ENCODE measurements at places on chromosomes 1 and 21. TPM values are rescaled to one million over a fixed set of nuclear protein-coding genes. Genes with fewer than 3 reads are reported as not detected.

The LRRC39 gene
- total RNA-seq = 164 TPM

The DISP3 gene
- not detected for total RNA-seq

The APCS gene
- total RNA-seq = 0.52 TPM

The ITLN1 gene
- not detected for total RNA-seq

The SYTL1 gene
- under 0.01 TPM for total RNA-seq

The RAP1GAP gene
- 1.0 TPM for total RNA-seq

The RGS8 gene
- total RNA-seq = not detected

The LRRC38 gene
- total RNA-seq = 10.4 TPM

The SHISA4 gene
- 50.1 TPM for total RNA-seq

The SYCP1 gene
- total RNA-seq = not detected

The CLCNKB gene
- not detected for total RNA-seq

The TRAPPC10 gene
- total RNA-seq = 7.3 TPM

The NCF2 gene
- 8.9 TPM for total RNA-seq

The ID3 gene
- total RNA-seq = 120 TPM

The CASP9 gene
- total RNA-seq = 9.9 TPM

The SLC1A7 gene
- not detected for total RNA-seq

The ETV3L gene
- total RNA-seq = not detected

The FHAD1 gene
- 2.1 TPM for total RNA-seq

The RNU1-4 gene
- total RNA-seq = under 0.01 TPM

The HSPA13 gene
- total RNA-seq = 26.6 TPM

The JAM2 gene
- 18.8 TPM for total RNA-seq

The RHD gene
- 2.1 TPM for total RNA-seq

The PODN gene
- 3.7 TPM for total RNA-seq

The CEPT1 gene
- total RNA-seq = 54.3 TPM

The PTGFR gene
- total RNA-seq = 17.2 TPM

The NGF gene
- total RNA-seq = 2.1 TPM

The UBXN10 gene
- total RNA-seq = 0.52 TPM

The SV2A gene
- 2.1 TPM for total RNA-seq

The FNDC10 gene
- total RNA-seq = not detected

The DDAH1 gene
- 12.0 TPM for total RNA-seq

The RPTN gene
- total RNA-seq = not detected

The SDHB gene
- 163 TPM for total RNA-seq

The FAM167B gene
- total RNA-seq = 1.6 TPM

The PROK1 gene
- not detected for total RNA-seq

The WNT4 gene
- total RNA-seq = 3.1 TPM

The FNDC5 gene
- 366 TPM for total RNA-seq

The F13B gene
- not detected for total RNA-seq

The NLRP3 gene
- total RNA-seq = 5.2 TPM

The SRGAP2C gene
- total RNA-seq = 14.6 TPM

The LHX8 gene
- total RNA-seq = not detected

The TRIM45 gene
- total RNA-seq = 7.3 TPM

The MANEAL gene
- 2.1 TPM for total RNA-seq

The MPZ gene
- 63.7 TPM for total RNA-seq

The FGR gene
- total RNA-seq = 2.6 TPM

The C1orf146 gene
- total RNA-seq = not detected

The PLA2G4A gene
- total RNA-seq = 5.2 TPM

The HTR6 gene
- total RNA-seq = not detected

The SLC35F3 gene
- total RNA-seq = 0.52 TPM

The RAB7B gene
- total RNA-seq = 6.3 TPM

The SEMA4A gene
- 4.2 TPM for total RNA-seq

The SZRD1 gene
- 13.0 TPM for total RNA-seq

The FAM78B gene
- total RNA-seq = 1.0 TPM

The PIK3R3 gene
- 13.0 TPM for total RNA-seq
